Naive thymus-derived CD4-positive, alpha-beta T cell (primary cell): ENCODE measurements at places on chromosomes 1 and 21. TPM values are rescaled to one million over a fixed set of nuclear protein-coding genes. Genes with fewer than 3 reads are reported as not detected.

ARF1 gene
- total RNA-seq: 204 TPM

AIM2 gene
- total RNA-seq: 0.32 TPM

WASF2 gene
- 177 TPM for total RNA-seq

FAAH gene
- 10.7 TPM for total RNA-seq

DNA sequence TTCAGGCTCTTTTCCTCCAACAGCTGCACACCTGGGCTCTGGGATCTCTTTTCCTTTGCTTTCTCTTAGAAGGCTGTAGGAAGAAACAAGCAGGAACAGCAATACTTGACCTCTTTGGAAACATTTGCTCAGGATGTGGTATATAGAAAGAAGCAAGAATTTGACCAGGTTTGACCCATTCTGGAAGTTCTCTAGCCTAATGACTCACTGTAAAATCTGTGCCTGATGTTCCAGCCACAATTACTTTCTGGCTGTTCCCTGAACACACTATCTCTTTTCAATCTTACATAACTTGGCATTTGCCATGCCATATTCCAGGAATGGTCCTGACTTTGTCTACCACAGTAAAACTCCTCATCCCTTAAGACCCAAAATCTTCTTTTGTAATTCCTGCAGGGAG lies 419.9 kb upstream of the DAB1 start:
- DNase-seq: no peak
- no peaks in the 10 kb centered on the region for H3K4me1 ChIP-seq
- H3K4me3 ChIP-seq: no peak overlapping the region
- H3K36me3 ChIP-seq: no peaks in the 10 kb centered on the region
- H3K27me3 ChIP-seq: no peaks in the 10 kb centered on the region

DNA sequence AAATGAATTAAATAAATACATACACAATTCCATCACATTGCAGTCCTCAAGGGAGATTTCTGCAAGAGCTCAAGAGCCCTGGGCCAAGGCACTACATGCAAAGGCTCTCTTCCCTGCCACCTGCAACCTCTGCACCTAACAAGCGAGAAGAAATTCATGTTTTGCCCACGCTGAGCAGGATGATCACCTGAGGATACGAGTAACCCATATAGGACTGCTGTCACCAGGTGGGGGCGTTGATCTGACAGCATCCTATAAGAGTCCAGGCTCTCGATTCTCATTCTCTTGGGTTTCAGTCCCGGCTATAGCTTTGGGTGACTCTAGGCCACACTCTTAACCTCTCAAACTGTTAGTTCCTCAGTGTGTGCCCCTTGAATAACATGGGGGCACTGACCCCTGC lies 18.7 kb upstream of the SPOCD1 start:
- no peak for DNase-seq
- H3K36me3 ChIP-seq: no peaks in the 10 kb centered on the region
- H3K27me3 ChIP-seq: no peaks in the 10 kb centered on the region
- H3K27ac ChIP-seq: no peak overlapping the region
- no peak overlapping the region for H3K4me3 ChIP-seq
